ENCODE measurements at places on chromosomes 1 and 21. TPM values are rescaled to one million over a fixed set of nuclear protein-coding genes. Genes with fewer than 3 reads are reported as not detected.
A peak's percentile ranks its signal among the peaks of the same experiment; 100 is the strongest.

DNA sequence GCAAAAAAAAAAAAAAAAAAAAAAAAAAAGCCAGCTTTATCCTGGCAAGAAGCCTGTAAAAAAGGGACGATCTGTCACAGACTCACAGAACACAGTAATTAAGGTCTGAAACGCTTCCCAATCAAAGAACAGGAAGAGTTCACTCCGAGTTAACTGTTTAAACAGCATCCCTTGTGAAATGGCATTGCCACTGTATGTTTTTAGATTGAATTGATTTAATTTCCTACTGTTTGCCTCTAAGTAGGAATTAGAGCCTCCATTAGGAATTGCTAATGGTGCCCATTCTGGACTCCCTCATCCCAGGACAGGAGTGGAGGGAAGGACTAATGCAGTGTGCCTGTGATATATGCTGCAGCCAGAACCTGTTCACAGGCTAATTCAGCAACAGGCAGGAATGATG lies 370.8 kb downstream of the RWDD3 start:
- no peak for DNase-seq

- no peak for DNase-seq
Observed at GRCh38 chr1:32831878-32832277, 14.4 kb downstream of the S100PBP start.

DNA sequence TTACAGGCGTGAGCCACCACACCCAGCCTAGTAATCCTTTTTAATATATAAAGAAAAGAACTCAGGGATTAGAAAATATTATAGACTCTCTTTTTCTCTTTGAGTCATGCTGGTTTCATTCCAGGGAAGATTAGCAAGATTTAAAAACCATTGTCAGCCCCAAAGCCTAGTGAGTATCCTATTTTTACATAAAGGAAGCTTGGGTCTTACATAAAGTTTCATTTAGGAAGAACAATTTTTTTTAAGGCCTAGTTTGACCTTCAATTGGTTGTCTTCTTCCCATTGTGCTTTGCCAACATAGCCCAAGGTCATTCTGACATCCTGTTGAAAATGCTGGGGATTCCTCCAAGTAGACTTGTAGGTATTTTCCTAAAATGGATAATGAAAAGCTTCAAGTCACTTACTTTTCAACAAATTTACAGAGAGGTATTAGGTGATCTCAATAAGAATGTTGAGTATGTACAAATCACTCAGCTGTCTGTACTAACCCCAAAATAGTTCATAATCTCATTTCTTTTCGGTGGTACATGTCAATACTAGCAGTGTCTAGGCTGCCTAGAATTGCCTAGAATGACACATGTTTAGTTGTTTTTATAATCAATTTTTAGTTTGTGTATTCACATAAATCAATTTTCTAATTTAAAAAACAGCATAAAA lies 4.3 kb upstream of the KIF14 start:
- DNase-seq = no peak

DNA sequence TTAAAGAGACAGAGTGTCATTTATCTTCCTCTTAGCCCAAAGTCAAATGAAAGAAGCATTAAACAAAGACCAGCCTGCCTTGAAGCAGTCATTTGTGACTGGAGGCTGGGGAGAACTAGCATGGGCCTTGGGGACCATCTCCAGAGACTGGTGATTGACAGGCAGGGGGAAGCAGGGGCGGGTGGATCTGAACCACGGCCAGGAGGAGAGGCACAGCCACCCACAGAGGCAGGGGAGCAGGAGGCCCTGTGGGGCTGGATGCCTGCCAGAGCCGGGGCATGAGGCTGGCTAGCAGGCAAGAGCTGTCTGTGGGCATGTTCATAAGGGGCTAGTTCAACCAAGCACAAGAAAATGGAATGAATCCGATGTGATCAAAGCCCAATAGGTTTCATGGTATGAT lies 73.9 kb downstream of the PLXNA2 start:
- no peak for DNase-seq

DNA sequence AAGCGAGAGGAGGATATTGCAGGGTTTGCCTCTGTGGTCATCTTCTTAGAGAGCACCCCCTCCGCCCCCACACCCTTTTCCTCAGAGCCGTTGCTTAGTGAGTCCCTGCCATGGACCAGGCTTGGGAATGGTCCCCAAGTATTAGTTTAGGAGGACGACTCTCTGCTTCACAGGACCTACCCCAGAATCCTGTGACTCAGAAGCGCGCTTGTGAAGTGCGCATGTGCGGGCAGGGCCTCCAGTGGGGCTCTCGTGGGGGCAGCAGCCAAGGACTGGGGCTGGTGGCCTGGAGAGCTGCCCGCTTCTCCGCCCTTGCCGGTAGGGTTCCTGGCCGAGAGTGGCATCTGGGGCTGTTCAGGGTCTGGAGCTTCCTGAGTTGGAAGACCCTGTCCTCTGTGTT lies 37.3 kb upstream of the HMGN1 start:
- DNase-seq = no peak

DNA sequence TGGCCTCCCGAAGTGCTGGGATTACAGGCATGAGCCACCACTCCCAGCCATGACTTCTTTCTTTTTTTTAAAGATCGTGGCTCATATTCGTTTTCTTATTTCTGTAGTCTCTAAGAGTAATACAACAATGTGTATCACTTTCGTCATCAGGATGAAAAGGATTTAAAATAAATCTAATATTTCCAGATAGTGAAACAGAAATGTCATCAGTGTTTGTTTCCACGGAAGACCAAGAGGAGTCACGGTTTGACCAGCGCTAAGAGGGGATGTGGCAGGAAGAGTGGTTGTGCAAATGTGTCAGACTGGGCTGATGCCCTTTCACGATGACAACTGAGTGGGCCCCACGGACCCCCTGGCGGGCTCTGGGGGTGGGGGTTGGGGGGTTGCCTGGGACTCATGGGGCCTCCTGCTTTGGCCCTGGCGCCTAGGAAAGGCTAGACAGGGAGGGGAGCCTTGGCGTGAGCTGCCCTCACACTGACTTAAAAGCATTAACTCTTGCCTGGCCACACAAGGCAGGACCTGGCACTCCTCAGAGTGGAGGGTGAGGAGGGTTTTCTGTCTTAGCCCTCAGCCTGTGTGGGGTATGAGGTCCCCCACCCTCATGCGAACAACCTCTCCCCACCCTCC lies 8.4 kb downstream of the SOX13 start:
- no peak for DNase-seq

DNA sequence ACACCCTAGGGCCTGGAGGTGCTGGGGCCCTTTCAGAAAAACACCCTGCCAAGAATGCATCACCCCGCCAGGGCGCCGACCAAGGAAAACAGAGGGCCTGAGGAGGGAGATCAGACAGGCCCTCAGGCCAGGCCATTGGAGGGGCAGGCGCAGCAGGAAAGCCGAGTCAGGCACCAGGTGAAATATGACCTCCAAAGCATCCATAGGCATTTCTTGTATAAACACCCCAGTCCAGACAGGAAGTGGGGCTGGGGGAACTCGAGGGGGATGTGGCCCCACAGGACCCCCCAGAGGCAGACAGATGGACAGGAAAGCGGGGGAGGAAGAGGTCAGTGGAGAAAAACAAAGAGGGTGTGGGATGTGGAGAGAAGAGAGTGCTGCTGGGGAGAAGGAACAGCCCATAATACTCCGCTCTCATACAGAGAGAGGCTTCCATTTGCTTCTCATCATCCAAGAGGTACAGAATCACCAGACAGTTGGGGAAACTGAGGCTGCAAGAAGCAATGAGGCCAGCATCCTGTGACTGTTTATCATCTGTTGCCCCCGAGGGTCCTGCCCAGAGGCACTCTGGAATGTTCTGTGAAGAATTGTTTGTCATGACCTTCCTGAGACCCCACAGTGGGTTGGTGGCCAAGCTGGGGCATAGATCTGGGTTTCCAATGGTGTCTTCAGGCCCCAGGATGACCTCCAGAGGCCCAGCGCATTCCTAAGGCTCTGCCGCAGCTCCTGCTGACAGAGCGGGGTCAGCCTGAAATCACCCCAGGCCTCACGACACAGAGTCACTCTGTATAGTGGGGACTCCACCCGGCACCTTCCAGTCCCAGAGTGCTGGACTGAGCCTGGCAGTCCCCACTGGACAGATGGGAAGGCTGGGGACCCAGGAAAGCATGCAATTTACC lies 18.0 kb downstream of the TRIM62 start:
- no peak for DNase-seq

DNA sequence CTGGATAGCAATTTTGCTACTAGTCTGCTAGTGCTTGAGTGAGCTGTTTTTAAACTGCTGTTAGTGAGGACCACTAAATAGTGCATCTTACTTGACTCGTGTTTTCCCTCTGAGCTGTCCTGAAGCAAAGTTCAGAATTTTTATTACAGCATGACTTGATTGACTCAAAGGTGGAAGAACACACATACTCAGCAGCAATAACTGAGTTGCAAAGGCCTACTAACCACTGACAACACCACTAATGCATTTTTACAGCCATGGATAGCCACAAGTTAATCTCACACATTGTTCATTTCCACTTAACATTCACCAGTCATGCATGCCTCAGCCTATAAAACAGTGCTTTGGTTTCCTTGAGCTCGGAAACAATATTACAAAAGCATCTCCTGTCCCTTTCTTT lies 148.7 kb downstream of the RUNX1 start:
- DNase-seq = no peak

GRCh38 chr1:18144916-18145647 lies 37.5 kb downstream of the IGSF21 start:
- no peak for DNase-seq

DNA sequence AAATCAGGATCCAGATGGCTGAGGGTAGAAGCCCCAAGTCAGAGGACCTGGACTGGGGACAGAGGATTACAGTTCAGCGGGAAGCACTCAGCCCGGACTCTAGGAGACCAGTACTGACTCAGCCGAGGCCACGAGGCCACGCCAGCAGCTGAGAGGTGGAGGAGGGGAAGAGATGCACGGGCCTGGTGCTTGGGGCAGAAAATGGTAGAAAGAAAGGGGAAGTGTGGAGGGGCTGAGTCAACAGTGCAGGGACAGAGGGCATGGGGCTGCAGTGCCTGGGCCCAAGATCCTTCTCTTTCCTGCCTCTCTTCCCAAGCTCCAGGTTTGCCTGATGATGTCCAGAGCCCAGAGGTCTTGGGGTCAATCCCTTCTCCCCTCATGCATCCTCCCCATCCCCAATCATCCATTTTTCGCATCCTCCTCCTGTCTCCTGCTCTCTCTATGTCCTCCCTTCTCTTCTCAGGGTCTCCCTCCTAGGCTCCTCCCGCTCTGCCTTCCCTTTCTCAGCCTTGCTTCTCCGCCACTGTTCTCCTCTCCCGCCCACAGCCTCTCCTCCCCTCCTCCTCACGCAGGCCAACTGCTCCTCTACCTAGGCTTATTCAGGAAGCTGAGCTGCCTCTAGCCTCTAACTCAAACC lies 7.7 kb downstream of the ARHGEF2 start:
- DNase-seq = peak; percentile 92

GRCh38 chr1:174825806-174826205 lies 173.9 kb upstream of the CACYBP start:
- DNase-seq = no peak

DNA sequence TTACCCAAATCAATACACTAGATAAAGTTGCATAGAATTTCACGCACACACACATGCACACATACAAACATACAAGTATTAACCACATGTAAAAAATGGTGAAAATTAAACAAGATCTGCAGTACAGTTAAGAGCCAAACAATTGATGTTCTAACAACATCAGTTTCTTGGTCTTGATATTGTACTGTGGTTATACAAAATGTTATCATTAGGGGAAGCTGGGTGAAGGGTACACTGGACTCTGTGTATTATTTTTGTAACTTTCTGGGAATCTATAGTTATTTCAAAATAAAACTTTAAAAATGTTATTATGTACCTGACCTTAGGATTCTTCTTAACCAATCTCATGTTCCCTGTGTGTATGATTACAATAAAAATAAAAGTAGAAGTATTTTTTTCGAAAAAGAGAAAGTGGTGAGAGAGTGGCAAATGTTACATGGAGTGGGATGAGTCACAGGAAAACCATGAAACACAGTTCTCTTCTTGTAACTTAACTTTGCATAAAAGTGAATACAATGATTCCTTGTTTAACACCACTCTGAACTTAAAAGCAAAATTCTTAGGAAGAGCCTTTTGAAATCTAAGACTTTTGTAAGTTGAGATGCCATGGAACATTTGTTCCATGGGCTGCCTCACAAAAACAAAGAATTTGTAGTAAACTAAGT lies 101.6 kb upstream of the RUNX1 start:
- DNase-seq = no peak

DNA sequence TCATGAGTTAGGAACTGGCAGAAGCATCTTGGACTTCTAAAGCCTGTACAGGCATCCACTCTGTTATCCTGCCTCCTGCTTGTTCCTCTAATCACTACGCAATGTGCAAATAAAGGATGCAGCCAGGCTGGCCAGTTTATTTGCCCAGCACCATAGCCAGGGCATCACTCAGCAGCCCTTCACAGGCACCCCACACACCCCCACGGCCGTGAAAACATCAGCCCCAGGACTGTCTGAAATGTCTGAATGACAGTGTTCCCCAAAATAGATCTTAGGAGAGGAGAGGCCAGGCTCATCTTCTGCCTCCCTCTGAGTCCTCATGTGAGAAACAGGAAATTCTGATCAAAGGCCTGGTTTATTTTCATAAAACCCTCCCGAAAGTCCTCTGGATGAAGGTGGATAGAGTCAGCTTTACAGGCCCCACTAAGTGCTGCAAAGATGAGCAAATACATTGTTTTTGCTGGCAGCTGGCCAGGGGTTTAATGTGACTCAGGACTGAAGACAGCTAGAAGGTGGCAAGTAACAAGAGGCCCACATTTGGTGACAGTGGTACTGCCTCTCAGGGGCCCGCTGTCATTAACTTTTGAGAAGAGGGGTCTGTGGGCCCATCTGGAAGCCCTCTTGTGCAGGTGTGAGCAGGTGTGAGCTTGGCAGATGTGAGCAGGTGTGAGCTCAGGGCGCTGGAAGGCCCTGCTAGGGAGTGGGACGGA lies 32.9 kb downstream of the GRHL3 start:
- DNase-seq = no peak

GRCh38 chr1:186482661-186483255 lies 21.8 kb upstream of the PDC start:
- peak; percentile 52 for DNase-seq

- DNase-seq = no peak
Observed at GRCh38 chr1:169595764-169596711, 9.8 kb upstream of the F5 start.

Gene LAD1
- 2.4 TPM for total RNA-seq

Gene MROH9
- total RNA-seq = not detected

Gene LCE2C
- total RNA-seq = not detected

Gene FCGR3B
- 4.8 TPM for total RNA-seq

Gene NLRP3
- total RNA-seq = 1.2 TPM

Gene FAM72C
- 0.14 TPM for total RNA-seq

Gene CGN
- total RNA-seq = 0.22 TPM

Gene OR4F16
- total RNA-seq = not detected

Gene WNT4
- not detected for total RNA-seq

Gene USH2A
- 1.3 TPM for total RNA-seq
